ENCODE measurements at places on chromosomes 3 and 15.

GRCh38 chr3:186406669-186407635 lies 44.9 kb upstream of the DGKG start:
- DNase-seq: no peak

GRCh38 chr3:78140274-78140673 lies 1100.4 kb downstream of the ROBO2 start:
- no peak for DNase-seq

DNA sequence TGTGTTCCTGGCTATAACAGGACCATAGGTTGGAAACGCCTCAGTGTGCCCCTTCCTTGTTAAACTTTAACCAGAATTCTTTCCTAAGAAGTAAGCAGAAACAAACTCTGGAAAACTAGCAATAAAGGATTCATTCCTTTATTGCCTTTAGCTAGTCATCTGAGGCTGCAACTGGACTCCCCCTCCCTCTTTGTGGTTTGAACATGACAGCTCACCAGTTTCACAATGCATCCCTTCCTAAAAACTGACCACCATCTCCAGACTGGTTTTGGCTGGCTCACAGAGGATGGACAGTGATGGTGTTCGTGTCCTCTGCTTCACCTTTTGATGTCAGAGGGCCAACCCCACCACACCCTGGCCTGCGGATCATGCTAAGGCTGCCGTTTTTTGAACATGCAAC lies 27.9 kb upstream of the TGFBR2 start:
- DNase-seq: no peak

- no peak for DNase-seq
Measured at GRCh38 chr15:95266451-95267061, 1035.2 kb downstream of the MCTP2 start.

- DNase-seq: no peak
Measured at GRCh38 chr3:14151471-14152083, 26.7 kb downstream of the TMEM43 start.

DNA sequence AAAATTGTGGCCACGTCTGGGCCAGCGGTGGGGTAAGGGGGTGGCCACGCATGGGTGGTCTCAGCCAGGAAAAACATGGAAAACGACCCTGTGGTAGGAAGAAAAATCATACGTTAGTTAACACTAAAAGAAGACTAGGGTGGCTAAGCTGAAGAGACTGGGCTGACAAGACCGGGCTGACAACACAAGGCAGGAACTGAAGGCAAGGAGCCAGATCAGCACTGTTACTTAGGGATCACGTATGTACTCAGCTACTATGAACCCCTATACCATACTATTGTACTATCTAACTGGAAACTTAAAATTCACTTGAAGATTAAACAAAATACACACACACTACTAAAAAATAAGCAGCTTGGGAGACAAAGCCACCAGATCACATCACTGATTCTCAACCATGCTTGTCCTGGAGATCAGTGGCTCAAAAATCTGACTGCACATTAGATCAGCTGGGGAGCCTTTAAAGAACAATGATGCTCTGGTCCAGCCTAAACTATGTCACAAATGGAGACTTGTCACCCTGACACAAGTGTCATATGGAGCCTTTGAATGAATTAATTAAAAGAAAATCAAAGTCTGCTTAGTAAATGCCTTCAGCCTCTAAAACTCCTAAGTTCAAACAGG lies 442.2 kb downstream of the SHQ1 start:
- DNase-seq: no peak

- DNase-seq: no peak
Measured at GRCh38 chr3:9247941-9248521, 1.4 kb downstream of the SRGAP3 start.

GRCh38 chr3:47536221-47536891 lies 22.8 kb upstream of the ELP6 start:
- no peak for DNase-seq

DNA sequence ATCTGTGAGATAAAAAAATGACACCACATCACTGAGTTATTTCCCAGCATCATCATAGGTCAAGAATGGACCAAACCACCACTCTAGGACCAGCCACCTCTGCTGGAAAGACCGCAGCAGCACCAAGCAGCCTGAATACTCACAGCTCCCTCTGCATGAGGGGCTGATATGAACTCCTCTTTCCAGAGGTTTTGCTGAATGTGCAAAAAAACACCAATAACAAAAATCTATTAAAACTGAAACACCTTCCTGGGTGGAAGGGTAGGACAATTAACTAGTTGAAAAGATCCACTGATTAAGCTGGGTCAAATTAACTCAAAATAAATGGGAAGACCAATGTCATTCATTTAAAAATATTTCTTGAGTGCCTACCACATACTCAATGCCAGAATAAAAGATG lies 28.9 kb upstream of the KCNMB3 start:
- no peak for DNase-seq

DNA sequence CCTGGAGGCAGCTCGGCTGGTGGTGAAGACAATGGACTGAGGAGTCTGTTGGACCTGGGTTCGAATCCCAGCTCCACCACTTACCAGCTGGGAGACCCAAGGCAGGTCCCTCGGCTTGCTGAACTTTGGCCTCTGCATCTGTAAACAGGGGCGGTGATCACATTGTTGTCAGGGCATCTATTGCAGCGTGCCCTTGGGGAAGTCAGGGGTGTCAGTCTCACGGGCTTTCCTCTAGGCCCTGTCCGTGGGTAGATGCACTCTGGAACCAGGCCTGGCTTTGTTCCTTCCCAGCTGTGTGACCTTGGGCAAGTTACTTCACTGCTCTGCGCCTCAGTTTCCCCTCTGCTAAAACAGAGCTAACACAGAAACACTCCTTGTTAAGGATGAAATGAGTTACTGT lies 68.8 kb upstream of the SLC6A6 start:
- DNase-seq: no peak

- DNase-seq: no peak
Measured at GRCh38 chr3:23480329-23480714, 277.2 kb downstream of the UBE2E2 start.

- DNase-seq: no peak
Measured at GRCh38 chr3:126900859-126901540, 81.9 kb upstream of the PLXNA1 start.

DNA sequence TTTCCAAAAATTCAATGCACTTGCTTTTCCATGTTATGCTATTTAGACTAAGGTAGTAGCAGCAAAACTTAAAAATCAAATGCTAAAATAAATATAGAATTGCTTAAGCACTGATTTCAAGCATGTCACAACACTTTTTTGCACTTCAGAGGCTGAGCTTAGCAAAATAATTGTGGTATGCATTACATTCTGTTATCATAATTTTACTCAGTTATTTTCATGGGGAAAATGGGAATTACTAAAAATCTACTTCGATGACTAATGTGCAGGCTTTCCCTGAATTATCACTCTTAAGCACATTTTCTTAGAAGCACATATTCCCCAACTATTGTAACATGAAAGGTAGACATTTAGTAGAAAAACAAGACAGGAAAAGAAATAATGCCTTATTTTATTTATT lies 322.4 kb upstream of the CBLB start:
- no peak for DNase-seq

- DNase-seq: no peak
Measured at GRCh38 chr15:33968224-33968623, at the start of gene CHRM5. Gene CHRM5, plus strand, starts transcription at chr15:33968497. Its CDS starts 94,221 bp downstream, at chr15:34062718.

DNA sequence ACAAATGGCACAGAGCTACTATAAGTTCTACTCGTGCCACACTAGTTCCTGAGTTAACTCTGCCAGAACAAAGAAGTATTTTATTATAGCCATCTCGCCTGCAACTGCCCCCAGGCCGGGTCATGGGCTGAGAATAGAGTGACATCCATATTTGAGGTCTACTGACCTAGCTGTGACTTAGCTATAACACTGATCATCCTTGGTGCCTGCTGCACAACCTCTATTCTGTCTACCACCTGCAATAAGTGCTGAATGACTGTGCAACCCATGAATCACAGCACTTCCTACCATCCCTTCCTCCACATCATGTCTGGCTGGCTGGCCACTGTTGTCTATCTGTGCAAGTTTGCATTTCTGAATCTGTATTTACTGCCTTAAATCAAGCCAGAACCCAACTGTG lies 506.5 kb upstream of the TBL1XR1 start:
- DNase-seq: no peak

DNA sequence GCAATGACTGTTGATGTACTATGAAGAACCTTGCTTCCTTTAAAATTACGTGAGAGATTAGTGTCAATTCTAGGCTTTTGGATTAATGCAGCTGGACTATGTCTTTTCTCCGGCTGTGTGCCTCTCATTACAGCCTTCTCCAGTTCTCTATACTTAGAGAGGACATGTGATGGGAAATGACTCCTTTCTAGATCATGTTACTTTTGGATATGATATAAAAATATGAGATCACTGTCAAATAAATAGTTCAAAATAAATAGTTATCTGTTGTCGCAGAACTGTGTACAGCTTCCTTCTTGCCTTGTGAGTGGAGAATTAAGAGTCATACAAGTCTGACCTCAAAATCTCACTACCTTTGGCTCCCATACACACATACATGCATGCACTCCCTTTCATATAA lies 592.4 kb downstream of the DIPK2A start:
- no peak for DNase-seq

DNA sequence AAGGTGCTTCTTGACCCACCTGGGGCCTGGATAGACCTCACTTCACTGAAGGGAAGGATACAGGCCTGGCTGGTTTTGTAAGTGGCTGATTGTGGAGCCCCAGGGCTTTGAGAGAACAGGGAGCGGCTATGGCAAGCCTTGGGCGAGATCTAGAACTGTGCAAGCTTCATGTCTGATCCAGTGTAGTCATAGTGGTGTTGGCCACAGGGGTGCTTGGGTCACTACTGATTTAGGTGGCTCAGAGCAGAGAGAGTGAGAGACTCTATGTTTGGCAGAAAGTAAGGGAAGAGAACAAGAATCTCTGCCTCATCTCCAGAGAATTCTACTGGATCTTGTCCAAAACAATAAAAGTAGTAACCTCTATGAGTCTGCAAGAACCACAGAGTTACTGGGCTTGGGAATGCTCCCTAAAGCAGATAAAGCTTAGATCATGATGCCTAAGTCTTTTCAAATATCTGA lies 394.2 kb upstream of the EPHA3 start:
- DNase-seq: no peak

DNA sequence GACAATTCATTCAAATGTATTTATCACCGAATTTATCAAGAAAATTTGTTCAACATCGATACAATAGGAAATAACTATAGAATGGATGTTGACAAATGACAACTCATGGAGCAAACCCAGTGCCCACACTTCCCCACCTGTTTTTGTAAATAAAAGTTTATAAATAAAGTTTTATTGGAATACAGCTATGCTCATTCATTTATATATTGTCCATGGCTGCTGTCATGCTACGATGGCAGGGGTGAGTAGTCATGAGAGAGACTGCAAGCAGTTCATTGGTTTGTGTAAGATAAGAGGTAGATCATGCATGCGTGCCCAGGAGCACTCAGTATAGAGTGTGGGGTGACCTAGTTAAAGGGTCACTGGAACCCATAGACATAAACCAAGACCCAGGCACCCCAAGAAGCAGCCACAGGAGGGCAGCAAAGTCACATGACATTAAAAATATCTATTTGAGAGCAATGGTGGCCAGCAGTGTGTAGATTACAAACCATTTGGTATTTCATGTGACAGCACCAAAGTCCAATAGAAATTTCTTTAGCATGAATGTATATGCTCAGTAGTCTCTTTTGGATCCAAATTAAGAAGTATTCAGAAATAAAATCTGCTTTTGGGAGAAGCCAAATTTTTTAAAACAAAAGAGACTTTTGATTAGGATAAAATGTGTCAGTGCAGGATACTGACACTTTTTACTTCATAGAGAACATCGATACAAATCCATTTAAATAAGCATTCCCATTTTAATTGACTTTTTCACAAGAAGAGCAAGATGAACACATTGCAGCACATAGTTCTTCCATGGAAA lies 794.8 kb downstream of the MCTP2 start:
- DNase-seq: no peak

GRCh38 chr3:24773798-24774197 lies 279.1 kb upstream of the THRB start:
- no peak for DNase-seq

DNA sequence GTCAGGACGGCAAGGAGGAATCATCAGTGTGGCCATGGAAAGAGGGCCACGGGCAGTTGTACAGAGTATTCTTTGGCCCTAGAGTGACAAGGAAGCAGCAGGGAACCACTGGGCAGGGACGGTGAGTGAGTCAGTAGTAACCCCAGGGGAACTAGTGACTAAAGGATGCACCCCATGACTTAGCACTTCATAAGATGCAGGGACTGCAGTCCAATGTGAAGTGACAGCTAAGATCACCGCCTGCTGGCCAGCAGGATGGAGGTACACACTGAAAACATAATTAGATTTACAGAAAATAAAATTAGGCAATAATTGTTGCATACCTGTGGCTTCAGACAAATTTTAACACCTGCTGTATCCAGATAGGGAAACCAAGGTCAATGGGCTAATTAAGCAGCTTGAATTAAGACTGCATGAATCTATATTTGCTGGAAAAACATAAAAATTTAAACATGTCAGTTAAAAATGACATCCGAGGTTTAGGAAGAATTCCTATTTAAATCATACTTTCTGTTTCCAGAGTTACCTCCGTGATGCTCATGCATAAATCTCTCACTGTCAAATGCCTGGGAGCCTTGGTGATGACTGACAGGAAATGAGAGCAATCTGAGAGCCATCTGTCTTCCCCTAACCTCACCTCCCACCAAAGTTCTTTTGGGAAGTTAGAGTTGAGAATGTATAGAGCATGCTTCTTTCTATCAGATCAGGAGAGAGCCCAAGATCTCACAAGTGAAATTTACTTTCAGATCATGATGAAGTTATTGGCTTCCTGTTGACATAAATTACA lies 56.5 kb downstream of the DCLK3 start:
- no peak for DNase-seq

- DNase-seq: no peak
Measured at GRCh38 chr3:182787302-182788036, 5.8 kb upstream of the ATP11B start.

GRCh38 chr3:21056293-21056692 lies 694.7 kb downstream of the ZNF385D start:
- DNase-seq: no peak

- DNase-seq: no peak
Measured at GRCh38 chr3:171351676-171352075, 108.5 kb downstream of the TNIK start.

DNA sequence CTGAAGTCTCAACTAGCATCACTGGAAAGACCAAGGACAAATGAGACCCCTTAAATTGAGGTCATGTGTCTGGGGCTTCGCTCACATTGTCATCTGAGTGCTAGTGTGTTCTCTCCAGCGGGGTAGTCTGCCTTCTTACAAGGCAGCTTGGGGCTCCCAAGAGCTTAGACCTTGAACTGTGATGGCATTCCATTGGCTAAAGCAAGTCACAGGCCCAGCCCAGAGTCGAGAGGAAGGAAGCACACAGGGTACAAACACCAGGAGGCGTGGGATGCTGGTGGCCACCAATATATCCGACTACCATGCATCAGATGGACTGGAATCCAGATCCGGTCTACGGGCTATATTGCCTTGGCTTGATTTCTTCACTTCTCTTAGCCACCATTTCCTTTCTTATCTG lies 31.5 kb upstream of the DYNC1LI1 start:
- no peak for DNase-seq

- no peak for DNase-seq
Measured at GRCh38 chr3:191696348-191696747, 235.4 kb downstream of the PYDC2 start.
